RKO (cell line): ENCODE measurements at places on chromosomes 3 and 15.

- DNase-seq = no peak
Measured at GRCh38 chr3:175948041-175948440, 1088.9 kb downstream of the NAALADL2 start.

DNA sequence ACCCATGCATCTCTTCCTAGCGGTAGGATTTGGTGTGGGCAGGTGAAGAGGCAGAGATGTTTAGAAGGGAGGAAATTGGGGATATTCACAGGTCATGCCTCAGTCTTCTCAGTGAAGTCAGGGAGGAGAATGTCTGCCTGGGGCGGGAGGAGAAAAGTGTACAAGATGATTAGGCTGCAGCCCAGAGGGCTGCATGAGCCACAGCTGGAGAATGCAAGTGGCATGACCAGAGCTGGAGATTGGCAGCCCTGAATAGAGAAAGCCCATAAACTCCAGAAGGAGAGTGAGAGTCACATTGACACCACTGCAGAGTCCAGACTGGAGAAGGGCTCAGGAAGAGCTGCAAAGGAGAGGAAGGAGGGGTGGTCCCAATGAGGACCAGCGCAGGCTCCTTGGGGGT lies 22.6 kb downstream of the PDHB start:
- no peak for DNase-seq

- no peak for DNase-seq
Measured at GRCh38 chr3:88075072-88075471, 16.0 kb downstream of the ZNF654 start.

DNA sequence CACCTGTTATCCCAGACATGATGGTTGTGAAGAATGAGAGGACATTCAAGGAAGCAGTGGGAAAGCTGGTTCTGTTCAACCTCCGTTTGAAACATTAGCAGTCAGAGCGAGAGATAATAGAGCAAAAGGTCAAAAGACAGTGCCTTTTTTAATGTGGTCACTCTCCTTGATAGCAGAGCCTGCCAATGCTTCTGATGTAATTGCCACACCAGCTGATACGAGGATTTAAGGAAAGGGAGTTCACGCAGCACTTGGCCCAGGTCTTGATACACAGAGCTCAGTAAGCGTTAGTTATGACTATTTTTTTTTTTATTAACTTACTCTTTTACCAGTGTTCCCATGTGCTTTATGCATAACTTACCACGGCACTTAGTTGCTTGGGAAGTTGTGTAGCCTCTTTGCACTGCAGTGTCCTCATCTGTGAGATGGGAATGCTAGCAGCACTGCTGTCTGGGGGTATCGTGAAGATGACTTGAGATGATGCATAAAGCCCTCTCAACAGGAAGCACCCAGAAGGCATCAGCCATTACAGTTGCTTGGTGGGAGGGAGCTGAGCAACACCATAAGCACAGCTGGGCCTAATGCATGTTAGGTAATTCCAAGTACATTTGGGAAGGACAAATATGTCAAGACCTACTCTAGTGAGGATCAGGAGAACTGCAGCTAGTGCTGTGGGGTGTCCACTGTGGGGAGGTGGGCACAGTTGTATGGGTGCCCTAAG lies 123.3 kb upstream of the RASGRP1 start:
- no peak for DNase-seq
